ENCODE measurements at places on chromosomes 11 and 22. TPM values are rescaled to one million over a fixed set of nuclear protein-coding genes. Genes with fewer than 3 reads are reported as not detected.

Gene SERHL2
- 1.2 TPM for total RNA-seq

Gene GGTLC2
- not detected for total RNA-seq

Gene POU2AF3
- total RNA-seq, result 0.27 TPM

Gene ROM1
- 0.79 TPM for total RNA-seq

Gene TYR
- total RNA-seq, result not detected

- DNase-seq, result no peak
Measured at GRCh38 chr11:79925570-79925969, 484.7 kb upstream of the TENM4 start.

DNA sequence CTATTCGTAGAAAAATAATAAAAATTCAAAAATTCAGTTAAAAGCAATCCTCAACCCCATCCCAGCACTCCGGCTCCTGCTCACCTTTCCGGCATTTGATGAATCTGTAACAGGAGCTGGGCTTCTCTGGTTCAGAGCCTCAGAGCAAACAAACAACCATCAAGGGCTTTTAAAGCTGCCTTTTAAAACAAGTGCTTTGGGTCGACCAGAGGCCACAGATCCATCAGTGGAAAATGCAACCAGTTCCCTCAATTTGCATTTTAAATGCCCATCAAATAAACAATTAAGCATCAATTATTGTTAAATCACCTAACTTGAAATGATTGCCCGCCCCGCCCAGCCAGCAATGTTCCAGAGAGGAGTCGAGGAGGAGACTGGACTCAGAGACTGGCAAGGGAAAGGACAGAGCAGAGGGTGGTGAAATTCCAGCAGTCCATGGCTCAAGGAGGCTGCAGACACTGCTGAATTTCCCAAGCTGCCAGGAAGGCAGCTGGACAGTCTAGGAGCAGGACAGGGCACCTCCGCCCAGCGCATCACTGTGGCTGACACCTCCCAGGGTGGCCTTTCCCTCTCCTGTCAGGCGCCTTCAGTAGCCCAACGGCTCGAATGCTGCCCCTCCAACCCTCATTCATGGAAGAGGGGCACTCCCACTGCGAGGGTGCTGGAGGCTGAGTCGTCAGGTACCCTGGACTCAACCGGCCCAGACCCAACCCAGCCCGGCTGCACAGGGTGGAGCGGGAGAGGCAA lies 7.5 kb downstream of the FXYD6 start:
- no peak for DNase-seq

DNA sequence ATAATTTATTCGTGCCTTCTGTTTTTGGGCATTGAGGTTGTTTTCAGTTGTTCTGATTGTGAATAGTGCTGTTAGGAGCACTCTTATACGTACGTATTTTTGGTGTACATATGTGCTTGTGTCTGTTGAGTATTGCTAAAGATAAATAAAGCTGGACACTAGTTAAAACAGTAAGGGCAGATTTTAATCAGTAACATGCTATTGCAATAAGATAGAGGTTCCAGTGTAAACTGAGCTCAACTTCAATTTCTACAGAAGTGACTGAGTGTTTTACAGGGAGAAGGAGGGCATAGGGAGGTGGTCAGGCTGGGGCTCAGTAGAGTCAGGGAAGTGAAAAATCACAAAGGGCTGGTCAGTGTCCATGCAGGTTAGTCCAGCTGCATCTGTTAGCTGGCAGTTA lies 76.0 kb upstream of the PARVA start:
- DNase-seq, result no peak

DNA sequence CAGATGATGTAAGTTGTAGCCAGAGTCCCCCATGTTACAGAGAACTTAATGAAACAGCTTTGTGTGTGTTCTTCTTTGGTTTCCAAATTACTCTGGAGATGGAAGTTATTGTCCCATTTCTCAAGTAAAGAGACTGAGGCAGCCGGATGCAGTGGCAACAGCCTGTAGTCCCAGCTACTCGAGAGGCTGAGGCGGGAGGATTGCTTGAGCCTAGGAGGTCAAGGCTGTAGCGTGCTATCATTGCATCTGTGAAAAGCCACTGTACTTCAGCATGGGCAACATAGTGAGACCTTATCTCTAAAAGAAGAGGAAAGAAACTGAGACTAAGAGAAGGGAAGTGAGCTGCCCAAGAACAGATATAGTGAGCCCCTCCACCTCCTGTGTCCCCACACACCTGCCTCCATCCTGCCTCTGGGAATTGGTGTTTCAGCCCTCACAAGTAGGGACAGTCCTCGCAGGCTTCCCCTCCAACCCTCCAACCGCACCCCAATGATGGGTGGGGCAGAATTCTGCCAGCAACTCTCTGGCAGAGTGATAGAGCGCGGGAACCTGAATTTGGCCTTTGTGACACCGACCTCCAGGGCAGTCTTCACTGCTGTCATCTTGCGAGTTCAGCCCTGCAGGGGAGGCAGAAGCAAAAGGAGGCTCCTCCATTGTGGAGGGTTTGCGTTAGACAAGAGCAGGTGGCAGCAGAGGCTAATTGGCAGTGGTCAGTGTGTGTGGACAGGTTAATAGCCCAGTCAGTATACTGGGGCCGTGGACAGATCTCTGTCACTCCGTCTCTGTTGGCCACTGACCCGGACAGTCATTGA lies 1.6 kb downstream of the PDXP start:
- no peak for DNase-seq

DNA sequence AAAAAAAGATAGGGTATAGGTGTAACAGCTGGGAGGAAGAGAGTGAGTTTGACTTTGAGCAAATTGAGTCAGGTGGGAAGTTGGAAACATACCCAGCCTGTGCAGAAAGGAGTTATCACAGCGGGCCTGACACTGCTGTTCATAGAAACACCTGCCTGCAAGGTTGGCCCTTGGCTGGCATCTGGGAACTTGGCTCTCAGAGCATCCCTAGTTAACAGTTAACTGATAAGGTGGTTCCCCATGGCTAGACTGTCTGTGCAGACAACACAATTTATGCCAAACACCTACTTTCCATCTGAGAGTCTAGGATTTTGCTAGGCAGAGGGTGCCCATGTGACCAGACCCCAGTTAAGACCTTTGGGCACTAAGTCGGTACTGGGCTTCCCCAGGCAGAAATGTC lies 31.4 kb downstream of the ADAMTS8 start:
- DNase-seq, result no peak
